ENCODE measurements at places on chromosomes 16 and 17.

DNA sequence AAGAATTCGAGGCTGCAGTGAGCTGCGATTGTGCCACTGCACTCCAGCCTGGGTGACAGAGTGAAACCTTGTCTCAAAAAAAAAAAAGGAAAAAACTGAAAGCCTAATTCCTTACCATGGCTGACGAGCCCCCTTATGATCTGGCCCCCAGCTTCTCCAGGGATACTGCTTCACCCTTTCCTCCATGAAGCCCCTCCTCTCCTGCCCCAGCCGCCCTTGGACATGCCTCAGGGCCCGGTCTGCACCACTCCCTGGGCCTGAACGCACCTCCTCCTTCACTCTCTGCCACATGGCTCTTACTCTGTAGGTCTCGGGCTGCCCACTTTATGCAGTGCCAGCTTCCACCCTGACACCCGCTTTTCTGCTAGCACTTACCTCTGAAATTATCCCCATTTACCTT is 65.3 kb downstream of the COG7 start:
- no peak for DNase-seq

DNA sequence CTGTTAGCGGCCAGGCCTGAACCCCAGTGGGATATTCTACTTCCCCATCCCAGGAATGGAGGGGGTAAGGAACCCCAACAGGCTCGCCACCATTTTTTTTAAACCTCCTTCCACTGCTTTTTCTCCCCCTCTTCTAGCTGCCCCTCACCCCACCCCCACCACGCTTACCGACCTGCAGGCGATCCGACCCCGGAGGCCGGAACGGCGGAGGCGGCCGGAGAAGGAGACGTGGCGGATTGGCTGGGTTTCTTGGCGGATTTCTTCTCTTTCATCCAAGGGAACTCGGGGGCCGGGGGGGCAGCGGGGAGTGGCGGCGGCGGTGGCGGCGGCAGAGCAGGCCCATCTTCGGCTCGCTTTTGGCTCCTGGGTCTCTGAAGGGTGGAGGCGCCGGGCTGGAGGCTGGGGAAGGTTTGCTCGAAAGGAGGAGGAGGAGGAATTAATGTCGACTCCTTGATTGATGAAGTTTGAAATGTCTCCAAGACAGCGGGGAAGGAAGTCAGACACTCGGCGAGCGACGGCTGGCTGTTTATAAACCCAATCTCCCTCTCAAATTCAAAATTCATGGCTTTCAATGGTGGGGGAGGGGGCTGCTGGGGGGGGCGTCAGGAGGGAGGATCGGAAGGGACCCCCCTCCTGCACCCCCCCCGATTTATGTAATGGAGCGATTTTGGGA is 424 bp downstream of the HOXB2 start:
- DNase-seq = no peak

DNA sequence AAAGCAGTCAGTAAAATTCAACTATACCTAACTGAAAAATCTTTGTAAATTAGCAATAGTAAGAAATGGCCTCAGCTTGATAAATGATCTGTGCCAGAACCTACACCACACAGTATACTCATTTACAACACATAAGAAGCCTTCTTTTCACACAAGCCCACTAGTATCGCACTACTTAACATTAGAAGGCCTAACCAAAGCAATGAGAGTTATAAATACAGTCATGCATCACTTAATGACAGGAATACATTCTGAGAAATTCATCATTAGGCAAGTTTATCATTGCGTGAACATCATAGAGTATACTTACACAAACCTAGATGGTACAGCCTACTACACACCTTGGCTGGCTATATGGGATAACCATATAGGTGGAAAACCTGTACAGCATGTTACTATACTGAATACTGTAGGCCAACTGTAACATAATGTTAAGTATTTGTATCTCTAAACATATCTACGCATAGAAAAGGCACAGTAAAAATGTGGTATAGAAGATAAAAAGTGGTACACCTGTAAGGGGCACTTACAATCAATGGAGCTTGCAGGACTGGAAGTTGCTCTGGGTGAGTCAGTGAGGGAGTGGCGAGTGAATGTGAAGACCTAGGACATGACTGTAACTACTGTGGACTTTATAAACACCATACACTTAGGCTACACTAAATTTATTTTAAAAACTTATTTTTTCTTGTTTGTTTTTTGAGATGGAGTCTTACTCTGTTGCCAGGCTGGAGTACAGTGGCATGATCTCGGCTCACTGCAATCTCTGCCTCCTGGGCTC is 126.5 kb upstream of the CORO6 start:
- DNase-seq = no peak

DNA sequence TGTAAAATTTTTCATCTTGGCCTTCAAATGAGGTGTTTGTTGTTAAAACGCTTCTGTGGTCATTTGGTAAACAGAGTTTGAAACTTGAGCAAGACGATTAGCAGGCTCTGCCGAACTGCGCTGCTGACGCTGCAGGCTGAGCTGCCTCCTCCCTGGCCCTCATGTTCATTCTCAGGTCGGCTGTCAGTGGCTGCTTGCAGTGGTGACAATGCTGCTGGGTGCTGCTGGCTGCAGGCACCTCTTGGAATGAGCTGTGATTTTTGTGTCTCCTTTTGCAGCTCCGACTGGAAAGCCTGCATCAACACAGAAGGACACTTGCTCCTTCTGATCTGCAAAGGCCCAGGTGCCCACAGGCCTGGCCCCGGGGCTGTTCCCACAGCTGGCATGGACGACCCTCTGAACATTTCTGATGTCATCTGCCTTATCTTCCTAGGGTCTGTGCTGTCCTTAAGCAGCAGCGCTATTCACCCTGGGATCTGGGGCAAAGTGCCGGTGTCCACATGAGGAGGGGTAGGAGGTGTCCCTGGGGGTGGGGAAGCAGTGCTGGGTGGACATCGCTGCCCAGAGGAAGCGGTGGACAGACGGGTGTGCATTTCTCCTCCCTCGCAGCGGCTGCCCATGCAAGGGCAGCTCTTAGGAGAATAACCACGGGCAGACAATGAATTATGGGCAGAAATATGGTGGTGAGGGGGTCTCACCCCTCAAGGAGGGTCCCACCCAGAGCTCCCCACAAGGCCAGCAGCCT is 23.1 kb upstream of the OSGIN1 start:
- no peak for DNase-seq

DNA sequence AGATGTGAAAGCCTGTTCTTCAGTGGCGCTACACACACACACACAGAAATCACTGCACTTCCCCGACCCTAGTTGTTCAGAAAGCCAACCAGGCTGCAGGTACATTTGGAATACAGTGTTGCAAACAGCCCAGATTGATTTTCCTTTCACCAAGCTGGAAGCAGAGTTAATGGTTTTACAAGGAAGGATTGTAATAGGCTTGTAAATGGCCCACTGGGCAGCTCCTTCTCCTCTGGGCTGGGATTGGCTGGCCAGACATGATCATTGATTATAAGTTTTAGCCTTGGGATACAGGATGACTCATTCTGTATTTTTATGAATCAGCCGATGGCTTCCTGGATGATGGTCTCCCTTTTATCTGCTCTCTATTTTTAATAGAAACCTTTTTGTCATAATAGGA is 2.5 kb downstream of the VAT1L start:
- no peak for DNase-seq
